ENCODE measurements at places on chromosomes 2 and 18.
A peak's percentile ranks its signal among the peaks of the same experiment; 100 is the strongest.

- peak; percentile 40 for DNase-seq
Observed at GRCh38 chr2:14722904-14723570, 90.5 kb downstream of the LRATD1 start.

DNA sequence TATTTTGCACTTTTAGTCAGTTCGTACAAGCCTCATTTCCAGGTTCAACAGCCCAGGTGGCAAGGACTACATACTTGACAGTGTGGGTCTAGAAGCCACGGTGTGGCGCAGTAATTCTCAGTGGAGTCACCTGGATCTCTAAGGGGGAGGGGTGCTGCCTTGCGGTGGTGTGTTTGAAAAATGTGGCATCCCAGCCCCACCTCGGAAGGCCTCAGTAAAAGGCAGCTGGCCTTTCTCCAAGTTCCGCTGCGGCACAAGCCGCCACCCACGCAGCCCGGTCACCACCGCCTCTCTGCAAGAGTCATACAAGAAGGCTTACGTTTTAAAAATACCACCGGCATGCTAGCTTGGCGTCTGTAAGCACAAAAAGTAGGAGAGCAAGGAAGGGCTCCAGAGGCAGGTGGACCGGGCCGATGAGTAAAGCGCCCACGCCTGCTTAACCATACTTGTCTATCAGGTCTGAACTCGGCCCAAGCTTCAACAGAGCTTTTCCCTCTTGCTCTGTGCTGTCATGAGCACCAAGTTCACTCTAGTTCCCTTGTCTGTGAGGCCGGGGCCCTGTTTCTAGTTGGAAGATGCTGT lies 49.5 kb downstream of the SPRED2 start:
- DNase-seq: peak; percentile 96

DNA sequence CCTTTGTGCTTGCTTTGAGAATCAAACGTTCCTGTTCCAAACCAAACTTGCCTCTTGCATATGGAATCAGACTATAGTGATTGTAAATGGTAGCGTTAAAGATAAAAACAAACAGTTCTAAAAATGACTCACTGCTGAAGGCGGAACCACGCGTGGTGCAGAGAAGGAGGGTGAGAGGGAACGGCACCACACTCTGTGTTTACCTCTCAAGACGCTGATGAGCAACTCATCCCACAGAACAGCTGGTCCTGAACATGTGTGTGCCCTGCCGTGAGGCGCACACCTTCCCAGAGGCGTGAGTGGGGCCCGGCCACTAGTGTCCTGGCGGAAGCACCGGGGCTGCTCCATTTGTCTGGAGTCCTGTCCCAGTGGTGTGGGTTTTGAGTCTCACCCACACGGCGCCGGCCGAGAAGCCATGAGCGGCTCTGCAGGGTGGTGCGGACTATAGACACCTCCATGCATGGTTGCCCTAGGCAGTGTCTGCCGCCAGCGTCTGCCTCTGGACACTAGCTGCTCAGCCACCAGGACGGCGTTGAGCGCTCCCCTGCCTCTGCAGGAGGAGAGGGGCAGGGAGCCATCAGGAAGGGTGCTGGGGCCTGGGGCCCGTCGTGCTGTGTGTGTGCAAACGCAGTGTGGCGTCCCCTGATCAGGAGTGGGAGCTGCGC lies 52.1 kb downstream of the NFATC1 start:
- no peak for DNase-seq

DNA sequence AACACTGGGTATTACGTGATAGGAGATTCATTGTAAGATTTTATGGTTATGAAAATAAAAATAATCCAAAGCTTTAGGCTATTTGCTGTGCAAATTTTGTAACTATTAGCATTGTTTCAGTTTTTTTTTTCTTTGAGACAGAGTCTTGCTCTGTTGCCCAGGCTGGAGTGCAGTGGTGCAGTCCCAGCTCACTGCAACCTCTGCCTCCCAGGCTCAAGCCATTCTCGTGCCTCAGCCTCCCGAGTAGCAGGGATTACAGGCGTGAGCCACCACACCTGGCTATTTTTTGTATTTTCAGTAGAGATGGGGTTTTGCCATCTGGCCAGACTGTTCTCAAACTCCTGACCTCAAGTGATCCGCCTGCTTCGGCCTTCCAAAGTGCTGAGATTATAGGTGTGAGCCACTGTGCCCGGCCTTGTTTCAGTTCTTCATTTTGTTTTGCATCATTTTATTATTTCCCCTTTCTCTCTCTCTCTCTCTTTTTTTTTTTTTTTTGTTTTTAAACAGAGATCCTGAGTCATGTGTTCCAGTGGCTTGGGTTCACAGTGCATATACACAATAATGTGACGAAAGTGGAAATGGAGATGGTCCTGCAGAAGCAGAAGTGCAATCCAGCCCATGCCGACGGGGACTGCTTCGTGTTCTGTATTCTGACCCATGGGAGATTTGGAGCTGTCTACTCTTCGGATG lies 25.8 kb downstream of the CASP10 start:
- DNase-seq: no peak

- no peak for DNase-seq
Observed at GRCh38 chr18:58609536-58609993, 19.3 kb downstream of the ALPK2 start.

DNA sequence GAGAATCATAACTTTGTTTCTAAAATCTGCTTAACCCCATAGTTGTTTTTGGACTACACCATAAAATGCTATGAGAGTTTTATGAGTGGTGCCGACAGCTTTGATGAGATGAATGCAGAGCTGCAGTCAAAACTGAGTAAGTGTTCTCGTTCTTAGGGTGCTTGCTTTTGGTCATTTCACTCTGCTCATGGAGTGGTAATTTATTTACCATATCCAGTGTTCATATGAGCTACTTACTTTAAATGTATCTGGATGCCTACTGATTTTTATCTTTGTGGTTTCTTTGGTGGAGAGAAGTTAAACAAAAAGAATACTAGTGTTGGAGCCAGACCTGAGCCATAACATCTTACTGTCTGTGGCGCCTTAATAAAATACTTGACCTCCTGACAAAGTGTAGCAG lies 16.4 kb downstream of the NDC80 start:
- no peak for DNase-seq
